Activated CD4-positive, alpha-beta T cell treated with anti-CD3 and anti-CD28 coated beads, Interleukin-2, amount 10 ng/mL, durations not matched to agents 7 days and 5 days (primary cell): ENCODE measurements at places on chromosomes 13 and 19.

DNA sequence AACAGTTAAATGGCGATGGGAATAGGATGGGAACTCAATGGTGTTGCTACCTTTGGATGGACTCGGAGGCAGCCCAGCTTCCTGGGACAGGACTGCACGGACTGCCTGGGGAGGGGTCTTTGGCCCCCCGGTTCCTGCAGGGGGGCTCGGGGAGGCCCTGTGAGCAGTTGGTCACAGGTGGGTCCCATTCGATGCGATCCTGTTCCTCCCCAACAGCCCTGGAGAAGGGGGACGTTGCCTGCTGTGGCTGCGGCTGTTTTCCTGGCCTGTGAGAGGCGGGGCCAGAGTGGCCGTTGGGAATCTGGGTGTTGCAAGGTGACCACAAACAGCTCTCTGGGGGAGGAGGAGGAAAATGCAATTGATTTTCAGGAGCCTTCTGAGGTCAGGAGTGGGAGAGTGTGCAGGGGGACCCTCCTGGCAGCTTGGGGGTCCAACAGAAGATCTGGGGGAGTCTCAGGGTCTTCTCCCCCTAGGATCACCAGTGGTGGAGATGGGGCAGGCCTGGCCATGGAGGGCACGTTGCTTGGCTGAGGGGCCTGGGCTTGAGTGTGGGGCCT lies 1.9 kb upstream of the PLPPR3 start:
- no peak for DNase-seq

DNA sequence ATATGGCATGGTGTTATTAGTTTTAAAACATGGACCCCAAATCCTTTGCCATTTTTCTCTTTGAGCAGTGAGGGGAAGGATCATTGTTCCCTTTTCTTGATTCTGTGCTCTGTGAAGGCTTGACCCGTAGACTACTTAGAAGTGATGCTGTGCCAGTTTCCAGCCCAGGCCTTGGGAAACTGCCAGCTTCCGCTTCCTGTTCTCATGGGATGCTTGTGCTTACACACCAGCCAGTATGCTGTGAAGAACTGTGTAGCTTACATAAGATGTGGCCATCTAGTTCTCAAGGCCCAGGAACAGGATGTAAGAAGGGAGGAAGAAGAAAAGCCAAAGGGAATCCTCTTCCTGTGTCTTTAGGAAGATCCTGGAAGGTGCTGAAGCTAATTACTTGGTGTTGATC lies 180.9 kb downstream of the PCCA start:
- DNase-seq, result no peak

DNA sequence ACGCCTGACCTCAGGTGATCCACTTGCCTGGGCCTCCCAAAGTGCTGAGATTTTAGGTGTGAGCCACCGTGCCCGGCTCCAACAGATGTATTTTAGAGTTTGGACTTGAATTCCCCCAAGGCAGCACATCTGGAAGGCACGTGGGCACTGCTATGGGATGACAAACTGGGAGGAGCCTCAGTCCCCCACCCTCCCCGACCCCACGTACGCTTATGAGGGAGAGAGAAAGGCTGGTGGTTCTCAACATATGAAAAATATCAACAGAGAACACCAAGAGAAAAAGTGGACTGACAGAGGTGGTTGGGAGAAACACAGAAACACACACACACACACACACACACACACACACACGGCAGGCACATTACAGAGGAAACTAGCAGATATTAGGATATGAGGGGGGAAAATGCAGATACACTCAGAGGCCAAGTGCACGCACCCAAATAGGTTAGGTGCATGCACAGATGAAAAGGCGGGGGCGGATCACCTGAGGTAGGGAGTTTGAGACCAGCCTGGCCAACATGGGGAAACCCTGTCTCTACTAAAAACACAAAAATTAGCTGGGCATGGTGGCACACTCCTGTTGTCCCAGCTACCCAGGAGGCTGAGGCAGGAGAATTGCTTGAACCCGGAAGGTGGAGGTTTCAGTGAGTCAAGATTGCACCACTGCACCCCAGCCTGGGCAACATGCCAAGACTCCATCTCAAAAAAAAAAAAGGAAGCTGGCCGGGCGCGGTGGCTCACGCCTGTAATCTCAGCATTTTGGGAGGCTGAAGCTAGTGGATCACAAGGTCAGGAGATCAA lies 3.2 kb downstream of the STX10 start:
- no peak for DNase-seq

DNA sequence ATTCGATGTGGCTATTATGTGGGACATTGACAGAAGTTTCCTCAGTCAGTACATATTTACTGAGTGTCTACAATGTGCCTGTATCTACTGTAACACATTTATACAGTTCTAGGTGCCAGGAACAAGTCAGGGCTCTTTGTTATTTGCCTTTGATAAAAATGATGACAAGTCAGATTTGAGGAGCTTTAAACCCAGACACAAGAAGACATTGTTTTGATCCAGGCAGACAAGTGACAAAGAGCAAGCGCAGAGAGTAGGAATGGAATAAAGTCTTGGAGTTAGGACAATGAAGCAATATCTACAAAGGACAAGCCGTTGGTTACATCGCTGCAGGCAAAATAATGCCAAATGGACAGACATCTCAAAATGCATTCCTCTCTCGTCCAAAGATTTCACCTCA lies 70.1 kb downstream of the ITGBL1 start:
- DNase-seq, result no peak

GRCh38 chr19:41911889-41912731 lies 16.1 kb downstream of the ERFL start:
- DNase-seq, result no peak

DNA sequence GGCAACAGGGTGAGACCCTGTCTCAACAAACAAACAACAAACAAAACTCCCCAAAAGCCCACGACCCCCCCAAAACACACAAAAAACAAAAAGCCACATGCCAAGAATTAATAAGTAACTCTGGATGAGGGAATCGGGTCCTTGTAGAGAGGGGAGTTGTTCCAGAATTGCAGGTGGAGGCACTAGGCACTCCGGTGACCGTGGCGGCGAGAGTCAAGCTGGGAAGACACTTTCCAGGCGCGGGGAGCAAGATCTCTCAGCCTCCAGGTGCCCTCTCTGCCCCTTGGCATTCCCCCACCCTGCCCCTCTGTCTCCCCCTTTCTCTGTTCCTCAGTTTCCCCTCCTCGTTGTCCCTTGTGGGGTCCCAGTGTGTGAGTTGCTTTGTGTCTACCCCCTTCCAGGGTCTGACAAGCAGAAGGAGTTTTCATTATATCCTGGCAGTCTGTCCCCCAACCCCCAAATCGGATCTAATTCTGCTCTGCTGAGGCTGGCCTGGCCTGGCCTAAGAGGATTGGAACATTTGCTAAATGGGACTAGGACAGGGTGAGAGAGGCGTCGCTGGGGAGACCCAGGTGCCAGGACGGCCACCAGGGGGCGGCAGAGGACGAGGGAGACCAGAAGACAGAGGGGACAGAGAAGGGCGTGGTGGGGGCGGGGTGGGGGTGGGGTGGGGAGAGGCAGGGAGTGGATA lies 8.3 kb upstream of the CRX start:
- DNase-seq, result peak; percentile 79

DNA sequence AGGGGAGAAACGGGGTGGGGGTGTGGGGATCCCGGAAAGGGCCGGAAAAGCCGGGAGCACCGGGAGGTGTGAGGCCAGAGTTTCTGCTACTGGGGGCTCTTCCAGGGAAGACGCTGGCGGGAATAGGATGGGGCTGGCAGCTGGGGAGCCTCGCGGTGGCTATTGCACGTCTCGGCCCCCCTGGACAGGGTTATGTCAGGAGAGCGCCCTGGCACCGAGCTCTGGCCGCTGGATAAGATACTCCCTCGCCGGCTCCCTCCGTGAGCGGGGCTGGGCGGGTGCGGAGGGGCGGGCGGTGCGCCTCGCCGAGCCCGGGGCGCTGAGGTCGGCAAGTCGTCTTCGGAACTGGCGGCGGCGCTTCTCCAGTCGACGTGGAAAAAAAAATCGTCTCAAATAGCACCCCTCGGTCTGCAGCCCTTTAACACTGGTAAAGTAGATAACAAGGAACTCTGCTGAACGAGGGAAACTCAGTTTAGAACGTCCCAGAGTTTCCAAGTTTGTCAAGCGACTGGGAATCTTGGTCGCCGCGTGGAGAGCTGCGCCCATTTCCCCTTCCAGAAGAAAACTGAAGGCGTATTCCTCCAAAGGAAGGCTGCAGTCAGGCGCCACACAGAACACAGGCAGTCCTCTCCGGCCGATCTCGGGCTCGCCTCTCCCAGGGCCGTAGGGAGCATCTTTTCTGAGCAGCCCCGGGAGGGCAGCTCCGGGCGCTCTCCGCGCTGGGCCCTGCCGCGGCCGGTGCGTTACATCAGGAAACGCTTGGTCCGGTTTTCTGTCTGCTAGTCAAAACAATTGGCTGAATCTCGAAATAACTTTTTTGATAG lies 115.1 kb downstream of the KCNRG start:
- DNase-seq, result peak; percentile 26

GRCh38 chr13:73075546-73075945 lies 16.7 kb downstream of the KLF5 start:
- DNase-seq, result no peak
